ENCODE measurements at places on chromosomes 12 and 14.

GRCh38 chr12:32211066-32211899 lies 104.6 kb downstream of the BICD1 start:
- DNase-seq = no peak

- DNase-seq = no peak
Measured at GRCh38 chr12:57985685-57986084, 44.3 kb downstream of the ATP23 start.

DNA sequence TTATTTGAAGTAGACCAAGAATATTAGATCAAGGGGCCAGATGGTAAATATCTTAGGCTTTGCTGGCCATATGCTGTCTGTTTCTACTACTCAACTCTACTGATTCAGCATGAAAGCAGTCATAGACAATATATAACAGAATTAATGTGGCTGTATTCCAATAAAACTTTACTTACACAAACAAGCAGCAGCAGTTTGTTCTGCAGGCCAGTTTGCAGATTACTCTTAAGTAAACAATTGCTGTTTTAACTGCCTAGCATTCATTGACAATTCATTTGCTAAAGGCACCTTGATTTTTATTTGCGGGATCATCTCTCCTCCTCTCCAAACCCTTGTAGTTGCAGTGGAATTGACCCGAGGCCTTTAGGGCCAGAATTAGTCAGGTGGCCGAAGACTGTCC lies 94.1 kb upstream of the GARIN6 start:
- DNase-seq = no peak

DNA sequence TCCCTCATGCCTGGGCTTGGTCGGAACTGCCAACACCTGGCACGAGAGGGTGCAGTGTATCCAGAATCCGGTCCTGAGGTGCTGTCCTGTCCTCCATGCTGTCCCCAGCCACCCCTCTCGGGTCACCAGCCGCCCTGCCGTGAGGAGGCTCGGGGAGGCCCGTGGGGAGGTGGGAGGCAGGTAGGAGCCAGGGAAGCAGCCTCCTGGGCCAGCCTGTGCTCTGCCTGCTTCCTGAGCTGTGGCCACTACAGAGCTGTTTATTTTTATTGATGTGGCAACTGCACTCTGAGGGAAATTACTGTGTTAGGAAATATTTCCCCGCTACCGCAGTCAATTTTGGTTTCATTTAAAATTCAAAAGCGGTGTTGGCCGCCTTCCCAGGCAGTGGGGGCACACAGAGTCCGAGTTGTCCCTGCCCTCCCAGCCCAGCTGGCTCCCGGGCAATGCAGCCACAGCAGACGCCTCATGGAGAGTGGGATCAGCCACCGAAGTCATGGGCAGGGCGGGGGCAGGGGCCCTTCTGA lies 18.3 kb downstream of the NOC4L start:
- DNase-seq = no peak

DNA sequence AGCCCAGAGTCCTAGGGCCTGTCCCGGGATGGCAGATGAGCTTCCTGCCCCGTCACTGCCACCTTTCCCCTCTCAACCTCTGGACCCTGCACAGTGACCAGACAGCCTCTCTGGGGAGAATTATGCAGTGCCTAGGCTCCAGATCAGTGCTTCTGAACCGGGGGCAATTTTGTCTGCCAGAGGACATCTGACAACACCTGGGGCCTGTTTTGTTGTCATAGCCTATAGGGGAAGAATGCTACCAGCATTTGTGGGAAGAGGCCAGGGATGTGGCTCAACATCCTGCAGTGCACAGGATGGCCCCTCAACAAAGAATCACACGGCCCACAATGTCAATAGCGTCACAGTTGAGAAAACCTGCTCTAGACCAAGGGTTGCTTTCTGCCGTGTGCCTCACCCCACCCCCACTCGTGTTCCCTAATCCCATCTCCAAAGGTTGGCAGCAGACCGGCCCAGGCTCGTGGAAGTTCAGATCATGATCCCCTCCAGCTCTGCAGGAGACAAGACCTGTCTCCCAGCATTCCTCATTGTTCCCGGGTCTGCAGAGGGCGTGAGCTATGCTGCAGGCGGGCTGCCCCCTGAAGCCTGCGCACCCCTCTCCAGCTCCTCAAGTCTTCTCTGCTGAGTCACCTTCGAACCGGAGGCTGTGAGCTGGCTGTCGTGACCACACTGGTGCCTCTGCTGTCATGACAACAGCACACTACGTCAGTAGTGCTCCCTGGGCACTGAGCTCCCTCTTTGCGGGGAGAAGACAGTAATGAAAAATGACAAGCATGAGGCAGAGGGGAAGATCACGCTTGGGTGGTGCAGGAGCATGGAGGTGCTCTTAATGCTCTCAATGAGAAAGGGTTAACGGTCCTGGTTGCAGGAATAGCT lies 2.0 kb upstream of the GAPDH start:
- DNase-seq = no peak

DNA sequence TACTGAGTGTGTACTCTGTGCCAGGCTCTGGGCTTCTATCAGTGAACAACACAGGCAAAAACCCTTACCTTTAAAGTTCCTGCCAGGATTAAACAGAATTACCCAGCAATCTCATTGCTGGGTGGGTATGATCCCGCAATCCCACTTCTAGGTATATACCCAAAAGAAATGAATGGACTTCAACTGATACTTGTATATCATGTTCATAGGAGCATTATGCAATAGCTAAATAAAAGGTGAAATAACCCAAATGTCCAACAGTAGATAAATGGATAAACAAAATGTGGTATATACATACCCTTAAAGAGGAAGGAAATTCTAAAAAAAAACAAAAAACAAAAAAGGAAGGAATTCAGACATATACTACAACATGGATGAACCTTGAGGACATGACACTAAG lies 14.7 kb downstream of the DAZAP2 start:
- DNase-seq = no peak

DNA sequence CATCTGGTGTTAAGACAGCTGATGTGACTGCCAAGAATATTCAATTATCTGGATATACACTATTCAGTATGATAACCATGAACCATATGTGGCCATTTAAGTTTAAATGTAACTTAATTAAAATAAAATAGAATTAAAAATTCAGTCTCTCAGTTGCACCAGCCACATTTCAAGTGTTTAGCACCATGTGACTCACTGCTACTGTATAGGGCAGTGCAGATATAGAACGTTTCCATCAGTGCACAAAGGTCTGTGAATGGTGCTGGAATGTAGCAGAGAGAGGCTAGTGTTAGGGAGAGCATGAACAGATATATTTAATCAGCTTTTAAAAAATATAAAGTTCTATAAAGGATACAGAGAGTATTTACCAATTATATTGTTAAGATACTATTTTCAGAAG lies 28.7 kb downstream of the ARID4A start:
- no peak for DNase-seq

GRCh38 chr12:74985986-74986319 lies 223.7 kb downstream of the KCNC2 start:
- no peak for DNase-seq

- DNase-seq = no peak
Measured at GRCh38 chr12:21759737-21760136, 14.8 kb downstream of the KCNJ8 start.

DNA sequence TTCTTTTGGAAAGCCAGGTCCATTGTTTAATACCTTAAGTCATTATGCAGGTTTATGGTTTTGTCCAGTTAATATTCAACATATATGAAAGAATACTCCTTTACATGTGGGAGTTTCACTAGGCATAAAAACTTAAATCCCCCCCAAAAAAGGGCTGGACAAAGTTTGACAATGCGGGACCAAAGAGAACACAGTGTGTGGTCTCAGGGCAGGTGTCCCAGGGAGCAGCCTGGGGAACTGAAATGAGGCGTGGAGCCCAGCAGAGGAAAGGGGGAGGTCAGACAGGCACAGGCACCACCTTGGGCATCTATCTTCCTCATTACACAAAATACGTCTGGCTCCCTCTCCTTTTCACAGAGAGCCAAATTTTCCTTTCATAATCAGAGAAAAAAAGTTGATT lies 22.5 kb downstream of the PKP2 start:
- no peak for DNase-seq

GRCh38 chr14:29410581-29410980 lies 517.1 kb downstream of the PRKD1 start:
- no peak for DNase-seq

- no peak for DNase-seq
Measured at GRCh38 chr12:25924491-25925001, 33.9 kb upstream of the RASSF8 start.

- DNase-seq = no peak
Measured at GRCh38 chr12:71233083-71233482, 75.3 kb upstream of the TSPAN8 start.
